Activated CD4-positive, CD25-positive, alpha-beta regulatory T cell treated with anti-CD3 and anti-CD28 coated beads, Interleukin-2, amount 50 U/mL, for 24 hours (primary cell): ENCODE measurements at places on chromosomes 7 and 10.

DNA sequence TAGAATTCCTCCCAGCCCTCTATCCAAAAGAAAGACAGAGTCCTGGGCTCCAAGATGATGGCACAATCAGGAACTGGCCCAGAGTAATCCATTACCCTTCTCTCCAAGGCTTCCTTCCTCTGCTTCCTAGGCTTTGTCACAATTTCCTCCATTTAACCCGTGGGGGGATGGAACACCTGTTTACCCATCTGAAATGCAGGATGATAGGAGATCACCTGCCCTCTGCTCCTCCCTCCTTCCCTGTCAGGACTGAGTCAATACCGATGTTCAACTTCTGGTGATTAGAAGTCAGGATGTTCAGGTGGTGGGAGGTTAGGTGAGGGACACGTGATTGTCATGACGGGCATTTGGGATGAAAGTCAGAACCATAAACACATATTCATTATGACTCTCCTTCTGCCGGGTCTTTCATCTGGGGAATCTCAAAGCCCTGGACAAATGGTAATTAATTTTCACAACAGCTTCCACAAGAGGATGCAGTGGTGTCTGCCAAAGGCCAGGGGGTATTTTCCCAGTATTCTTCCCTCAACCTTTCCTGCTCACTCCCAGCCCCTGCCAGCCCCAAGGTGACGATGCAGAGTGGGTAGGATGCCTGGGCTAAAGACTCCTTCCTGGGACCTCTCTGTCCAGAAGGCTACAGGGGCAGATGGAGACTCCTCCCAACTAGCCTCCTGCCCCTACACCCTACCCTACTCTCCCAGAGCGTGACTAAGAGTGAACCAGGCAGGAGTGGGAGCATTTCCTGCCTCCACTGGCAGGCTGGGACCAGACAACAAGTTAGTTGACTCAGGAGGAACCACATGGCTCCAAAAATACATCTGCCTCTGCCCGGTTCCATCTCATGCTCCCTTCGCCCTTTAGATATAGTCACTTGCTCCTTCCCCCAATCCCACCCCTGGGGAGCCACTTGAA is 27.9 kb downstream of the DUSP5 start:
- ATAC-seq: no peak

DNA sequence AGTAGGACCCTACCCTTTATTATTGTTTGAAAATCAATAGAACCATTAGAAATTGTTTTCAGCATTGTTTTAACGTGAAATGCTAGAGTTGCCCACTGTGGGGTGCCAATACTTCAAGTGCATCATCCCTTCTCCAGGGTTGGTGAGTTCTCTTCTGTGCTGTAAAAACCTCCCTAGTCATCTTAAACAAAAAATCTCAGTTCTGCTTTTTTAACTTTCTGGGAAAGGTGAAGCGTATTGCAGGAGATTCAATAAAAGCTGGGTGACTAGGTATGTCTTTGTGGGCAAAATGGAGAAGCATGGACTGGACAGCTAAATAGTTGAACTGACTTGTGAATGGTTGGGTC is 699.1 kb downstream of the SUGCT start:
- no peak for ATAC-seq

GRCh38 chr10:44259090-44259874 is 125.6 kb downstream of the CXCL12 start:
- no peak for ATAC-seq

DNA sequence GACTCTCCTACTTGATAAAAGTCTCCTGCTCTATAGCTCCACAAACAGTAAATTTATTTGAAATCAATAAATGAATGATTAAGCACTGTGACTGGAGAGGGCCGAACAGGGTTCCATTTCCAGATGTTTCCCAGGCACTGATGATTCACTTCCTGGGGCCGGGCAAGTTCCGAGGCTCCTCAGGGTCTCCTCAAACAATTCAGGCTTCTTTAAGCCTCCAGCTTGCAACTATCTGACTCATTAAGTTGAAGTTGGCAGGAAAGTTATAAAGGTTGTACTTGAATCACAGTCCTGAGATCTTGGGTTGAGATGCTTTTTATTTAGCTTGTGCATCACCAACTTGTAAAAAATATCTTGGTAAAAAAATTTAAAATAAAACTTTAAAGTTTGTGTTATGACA is 612.9 kb downstream of the DNAJB6 start:
- ATAC-seq: no peak

DNA sequence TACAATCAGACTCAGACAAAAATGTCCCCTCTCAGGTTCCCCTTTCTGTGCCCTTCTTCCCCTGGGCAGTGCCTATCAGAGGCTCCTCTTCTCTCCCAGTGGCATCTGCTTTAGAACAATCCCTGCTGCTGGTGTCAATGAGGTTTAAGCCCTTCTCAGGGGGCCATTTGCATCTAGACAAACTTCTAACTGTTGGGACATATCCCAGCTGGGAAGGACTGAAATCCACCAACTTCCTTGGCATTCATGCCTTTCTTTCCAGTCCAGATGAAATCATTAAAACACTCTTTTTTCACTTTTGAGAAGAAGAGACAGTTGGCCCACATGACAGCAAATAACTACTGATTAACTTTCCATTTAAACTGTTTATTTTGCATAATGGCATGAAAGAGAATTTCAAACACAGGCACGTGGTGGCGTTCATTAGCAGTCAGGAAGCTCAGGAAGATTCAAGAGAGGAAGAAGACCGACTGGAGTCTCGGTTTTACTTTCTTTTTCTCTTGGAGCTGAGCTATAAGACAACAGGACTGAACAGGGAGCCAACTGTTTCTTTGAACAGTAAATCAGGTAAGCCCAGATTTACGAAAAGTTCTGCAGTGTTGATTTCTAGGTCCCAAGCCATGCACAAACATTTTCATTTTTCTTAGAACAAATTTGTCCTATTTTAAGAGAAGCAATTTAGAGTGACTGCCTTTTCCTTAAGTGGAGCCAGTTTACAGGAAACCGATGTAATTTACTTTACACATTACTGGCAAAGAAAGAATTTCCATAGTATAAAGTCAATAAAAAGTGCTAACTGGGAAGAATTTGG is at the start of gene GIMAP2:
Gene GIMAP2, plus strand, starts transcription at position 488 of the 811 bp plus-strand sequence. CDS start 1,354 bp downstream, outside the sequence.
- ATAC-seq: peak; percentile 89

DNA sequence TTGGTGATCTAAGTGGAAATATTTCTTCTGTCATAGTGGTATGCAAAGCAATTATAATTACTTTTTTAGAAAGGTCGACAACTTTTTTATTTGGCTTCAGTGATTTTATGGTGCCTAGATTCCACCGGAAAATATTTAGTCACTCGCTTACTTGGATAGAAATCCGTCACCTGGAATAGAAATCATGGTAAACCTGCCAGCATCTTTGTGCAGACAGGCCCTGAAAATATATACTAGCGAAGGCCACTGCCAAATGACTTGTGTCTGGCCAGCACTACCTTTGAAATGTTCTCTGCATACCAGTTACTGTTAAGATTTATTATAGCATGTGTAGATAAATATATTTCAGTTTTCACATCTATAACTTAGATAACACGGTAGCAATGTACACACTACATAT is 226.4 kb downstream of the AGMO start:
- ATAC-seq: no peak

GRCh38 chr10:33189808-33190207 is 144.7 kb downstream of the NRP1 start:
- ATAC-seq: no peak

GRCh38 chr10:102585026-102585425 is 59.3 kb upstream of the TRIM8 start:
- no peak for ATAC-seq

- no peak for ATAC-seq
Observed at GRCh38 chr10:33326933-33327332, 7.5 kb downstream of the NRP1 start.

DNA sequence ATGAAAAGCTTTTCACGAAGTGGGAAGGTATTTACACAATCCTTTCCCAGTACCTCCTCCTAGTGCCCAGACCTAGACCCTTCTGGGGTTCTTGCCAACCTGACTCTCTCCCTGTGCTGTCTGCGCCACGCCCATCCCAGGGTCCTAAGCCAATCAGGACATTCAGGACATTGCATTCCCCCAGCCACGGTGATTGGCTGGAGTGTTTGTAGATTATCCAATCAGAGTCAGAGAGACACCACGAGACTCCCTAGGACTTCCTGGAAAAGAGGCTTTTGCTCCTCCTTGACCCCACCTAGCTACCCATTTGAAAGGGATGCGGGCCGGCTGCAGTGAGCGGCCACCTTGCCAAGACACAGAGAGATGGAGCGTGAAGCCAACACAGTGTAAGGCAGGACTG is 3.5 kb upstream of the GDF2 start:
- ATAC-seq: no peak

GRCh38 chr10:59595593-59595992 is 114.1 kb downstream of the SLC16A9 start:
- no peak for ATAC-seq

GRCh38 chr10:58696736-58697135 is 184.1 kb downstream of the BICC1 start:
- no peak for ATAC-seq

DNA sequence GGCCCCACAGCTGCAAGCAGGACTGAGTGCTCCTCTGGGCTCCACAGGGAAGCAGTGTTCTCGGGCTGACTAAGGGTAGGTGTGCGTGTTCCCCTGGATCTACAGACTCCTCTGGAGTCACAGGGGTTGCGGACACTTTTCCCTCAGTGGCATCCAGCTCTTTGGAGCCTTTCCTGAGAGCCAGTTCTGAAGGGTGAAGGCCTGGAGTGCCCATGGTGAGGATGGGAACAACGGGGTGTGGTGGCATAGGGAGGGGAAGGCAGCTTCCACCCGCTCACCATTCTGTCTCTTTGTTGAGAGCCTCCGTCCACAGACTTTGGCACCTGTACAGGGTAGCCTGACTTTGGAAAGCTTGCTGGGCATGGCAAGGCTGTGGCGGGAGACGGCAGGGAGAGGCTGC is 104.1 kb upstream of the PCBD1 start:
- no peak for ATAC-seq

GRCh38 chr10:70729763-70730357 is 55.3 kb downstream of the TBATA start:
- ATAC-seq: no peak

DNA sequence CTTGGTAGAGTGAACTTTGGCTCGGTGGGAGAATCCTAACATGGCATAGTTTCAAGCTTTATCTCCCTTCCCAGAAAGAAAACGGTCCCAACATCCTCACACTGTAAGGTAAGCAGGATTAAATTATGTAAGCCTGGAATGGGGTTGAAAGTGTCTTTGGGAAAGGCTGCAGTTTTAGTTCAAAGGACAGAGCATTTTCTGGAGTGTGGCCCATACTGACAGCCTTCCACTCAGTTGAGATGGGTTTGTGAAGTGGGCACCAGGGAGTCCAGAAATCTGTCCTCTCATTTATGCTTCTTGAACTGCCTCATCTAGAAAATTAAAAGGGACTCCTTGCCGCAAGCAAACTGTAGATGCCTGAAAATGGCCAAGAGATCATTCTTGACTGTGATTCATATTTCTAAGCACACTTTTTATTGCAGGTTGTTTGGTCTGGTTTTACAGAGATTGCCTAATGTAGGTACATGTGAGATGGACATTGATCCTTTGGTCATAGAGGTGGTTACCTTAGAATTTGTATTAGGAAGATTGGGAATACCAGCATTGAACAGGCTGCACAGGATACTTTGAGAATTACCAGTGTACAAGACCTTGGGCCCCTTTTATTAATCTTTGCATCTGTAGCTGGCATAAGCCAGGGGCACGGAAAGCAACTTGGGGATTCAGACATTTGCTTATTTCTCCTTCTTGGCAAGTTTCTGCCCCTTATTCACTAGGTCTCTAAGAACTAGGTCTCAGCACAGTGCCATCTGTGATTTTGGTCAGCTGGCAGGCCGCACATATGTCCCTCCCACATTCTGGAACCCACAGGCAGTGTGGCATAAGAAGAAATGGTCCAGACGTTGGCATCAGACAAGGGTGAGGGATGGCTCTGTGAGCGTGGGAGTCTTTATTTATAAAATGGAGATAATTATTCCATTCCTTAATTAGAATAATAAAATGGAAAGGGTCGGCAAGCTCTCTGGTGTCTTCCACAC is 125.9 kb downstream of the GLCCI1 start:
- no peak for ATAC-seq

- no peak for ATAC-seq
Observed at GRCh38 chr10:31927565-31927883, 1.1 kb downstream of the ARHGAP12 start.

- ATAC-seq: peak; percentile 18
Observed at GRCh38 chr7:149873970-149874643, 338 bp downstream of the ATP6V0E2 start.

GRCh38 chr7:95682913-95683312 is 86.6 kb upstream of the PDK4 start:
- ATAC-seq: no peak

DNA sequence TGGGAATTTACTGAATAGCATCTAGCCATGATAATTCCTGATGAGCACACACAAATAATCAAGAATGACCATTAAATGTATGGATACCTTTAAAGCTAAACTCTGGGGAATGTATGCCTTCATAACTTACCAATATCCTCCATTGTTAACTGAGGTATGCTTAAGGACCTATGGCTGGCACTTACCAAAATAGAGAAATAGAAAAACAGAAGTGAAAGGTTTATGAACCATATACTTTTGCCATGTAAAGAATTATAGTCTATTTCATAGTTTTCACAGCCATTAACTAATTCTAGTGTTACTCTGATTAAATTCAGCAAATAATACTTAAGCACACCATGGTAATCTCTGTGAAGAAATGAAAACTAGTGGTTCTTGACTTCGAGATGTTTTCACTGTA is 1360.6 kb upstream of the LRRTM3 start:
- ATAC-seq: no peak

DNA sequence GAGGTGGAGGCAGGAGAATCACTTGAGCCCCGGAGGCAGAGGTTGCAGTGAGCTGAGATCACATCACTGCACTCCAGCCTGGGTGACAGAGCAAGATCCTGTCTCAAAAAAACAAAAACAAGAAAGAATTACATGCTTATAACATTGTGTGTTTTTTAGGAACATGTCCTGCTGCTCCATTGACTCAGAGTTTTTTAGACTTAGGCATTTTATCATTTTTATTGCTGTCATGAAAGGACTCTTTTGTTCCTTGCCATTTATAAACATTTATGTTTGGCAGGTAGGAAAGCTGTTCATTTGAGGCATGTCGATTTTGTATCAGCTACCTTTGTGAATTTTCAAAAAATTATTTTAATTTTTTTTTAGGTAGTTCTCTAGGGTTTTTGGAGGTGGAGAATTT is 20.3 kb downstream of the COL26A1 start:
- no peak for ATAC-seq

DNA sequence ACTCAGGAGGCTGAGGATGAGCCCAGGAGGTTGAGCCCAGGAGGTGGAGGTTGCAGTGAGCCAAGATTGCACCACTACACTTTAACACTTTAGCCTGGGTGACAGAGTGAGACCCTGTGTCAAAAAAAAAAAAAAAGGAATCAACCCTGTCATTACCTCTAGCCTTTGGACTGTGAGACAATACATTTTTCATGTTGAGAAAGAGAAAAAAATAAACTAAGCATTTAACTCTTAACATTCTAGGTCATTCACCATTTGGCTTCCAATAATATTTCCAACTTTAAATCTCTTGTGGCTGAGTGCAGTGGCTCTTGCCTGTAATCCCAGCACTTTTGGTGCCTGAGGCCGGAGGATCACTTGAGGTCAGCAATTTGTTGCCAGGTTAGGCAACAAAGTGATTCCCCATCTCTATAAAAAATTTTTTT is 41.9 kb upstream of the TPST1 start:
- ATAC-seq: no peak

- no peak for ATAC-seq
Observed at GRCh38 chr7:155816192-155816508, 3.9 kb upstream of the SHH start.
